ENCODE measurements at places on chromosomes 1 and 21. TPM values are rescaled to one million over a fixed set of nuclear protein-coding genes. Genes with fewer than 3 reads are reported as not detected.

DNA sequence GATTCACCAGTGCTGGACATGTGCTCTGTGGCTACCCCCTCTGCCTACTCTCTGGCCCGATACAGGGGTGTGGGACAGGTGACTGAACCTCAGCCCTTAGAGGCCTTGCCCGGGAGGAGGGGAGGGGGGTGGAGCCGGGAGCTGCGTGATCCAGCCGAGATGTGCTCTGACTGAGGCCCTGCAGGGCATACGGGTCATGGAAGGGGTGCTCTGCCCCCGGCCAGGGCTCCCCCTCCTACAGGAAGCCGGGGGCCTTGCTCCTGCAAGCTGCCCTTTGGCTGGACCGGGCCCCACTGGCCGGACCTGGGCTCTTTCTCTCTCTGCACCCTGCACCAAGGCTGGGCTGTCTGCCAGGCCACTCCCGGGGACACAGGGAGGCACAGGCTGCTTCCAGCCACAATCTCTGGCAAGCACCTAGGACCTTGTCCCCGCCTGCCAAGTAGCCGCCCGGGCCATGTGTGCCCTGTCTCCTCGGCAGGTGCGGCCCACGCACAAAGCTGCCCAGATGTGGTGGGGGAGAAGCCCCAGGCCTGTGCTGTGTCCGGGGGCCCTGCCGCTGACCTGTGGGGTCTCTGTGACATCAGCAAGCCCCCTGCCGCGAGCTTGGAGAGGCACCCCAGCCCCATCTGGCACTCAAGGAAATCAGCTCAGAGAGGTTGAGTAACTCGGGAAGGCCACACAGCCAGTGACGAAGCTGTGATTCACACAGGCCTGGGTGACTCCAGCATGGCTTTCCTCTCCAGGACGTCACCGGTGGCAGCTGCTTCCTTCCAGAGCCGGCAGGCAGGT, 1.5 kb downstream of the SCNN1D start:
- no peak for DNase-seq

- DNase-seq, result no peak
Observed at GRCh38 chr1:203558064-203558760, 64.3 kb downstream of the OPTC start.

Gene DMRTA2
- polyA plus RNA-seq, result 0.32 TPM

- DNase-seq, result no peak
Observed at GRCh38 chr1:43849670-43850069, 83.9 kb upstream of the ARTN start.

Gene NUP210L
- polyA plus RNA-seq, result not detected

- no peak for DNase-seq
Observed at GRCh38 chr1:22490309-22490708, 38.7 kb downstream of the ZBTB40 start.

Gene ARHGEF2
- 192 TPM for polyA plus RNA-seq

DNA sequence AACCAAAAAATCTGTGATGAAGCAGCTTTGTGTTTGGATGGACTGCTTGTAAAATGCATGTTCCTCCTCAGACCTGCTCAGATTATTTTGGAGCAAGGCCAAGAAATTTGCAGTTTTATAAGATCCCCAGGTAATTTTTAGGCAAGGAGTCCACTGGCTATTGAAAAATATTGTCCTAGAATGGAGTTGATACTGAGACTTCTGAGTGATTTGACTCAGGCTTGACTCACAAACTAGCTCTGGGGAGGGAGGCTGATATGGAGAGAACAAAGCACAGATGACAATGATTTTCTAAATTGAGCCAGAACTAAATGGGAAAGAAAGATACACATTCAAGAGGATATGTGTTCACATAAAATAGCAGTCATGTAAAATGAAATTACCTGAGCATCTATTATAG, 36.7 kb downstream of the AGL start:
- DNase-seq, result no peak

Gene XCL1
- polyA plus RNA-seq, result not detected

GRCh38 chr1:184860985-184861754, 106.5 kb upstream of the EDEM3 start:
- no peak for DNase-seq

DNA sequence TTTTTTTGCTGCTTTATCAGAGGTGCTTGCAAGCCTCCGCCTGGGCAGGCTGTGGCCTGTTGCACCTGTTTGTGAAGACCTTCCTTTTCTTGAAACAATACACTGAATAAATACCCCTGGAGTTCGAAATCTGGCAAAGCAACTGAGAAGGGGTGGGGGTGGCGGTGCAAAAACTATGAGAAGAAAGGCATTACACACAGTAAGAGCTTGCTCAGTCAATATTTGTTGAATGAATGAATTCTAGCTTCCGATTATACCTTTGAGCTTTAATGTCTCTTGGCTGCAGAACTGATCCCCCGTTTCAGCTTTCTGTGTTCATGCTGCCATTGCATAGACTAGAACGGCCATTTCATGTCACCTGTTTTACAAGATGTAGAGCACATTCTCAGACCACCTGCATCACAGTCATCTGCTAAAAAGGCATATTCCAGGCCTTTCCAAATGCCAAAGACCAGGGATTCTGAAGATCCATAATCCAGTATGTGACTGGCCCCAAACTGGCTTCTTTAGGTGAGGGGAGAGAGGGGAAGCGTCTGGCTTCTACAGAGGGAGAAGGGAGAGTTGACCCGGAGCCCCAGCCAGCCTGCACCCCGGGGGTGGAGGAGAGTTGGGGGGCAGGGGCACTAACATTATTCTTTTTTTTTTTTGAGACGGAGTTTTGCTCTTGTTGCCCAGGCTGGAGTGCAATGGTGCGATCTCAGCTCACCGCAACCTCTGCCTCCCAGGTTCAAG, 111.5 kb downstream of the ETS2 start:
- no peak for DNase-seq

DNA sequence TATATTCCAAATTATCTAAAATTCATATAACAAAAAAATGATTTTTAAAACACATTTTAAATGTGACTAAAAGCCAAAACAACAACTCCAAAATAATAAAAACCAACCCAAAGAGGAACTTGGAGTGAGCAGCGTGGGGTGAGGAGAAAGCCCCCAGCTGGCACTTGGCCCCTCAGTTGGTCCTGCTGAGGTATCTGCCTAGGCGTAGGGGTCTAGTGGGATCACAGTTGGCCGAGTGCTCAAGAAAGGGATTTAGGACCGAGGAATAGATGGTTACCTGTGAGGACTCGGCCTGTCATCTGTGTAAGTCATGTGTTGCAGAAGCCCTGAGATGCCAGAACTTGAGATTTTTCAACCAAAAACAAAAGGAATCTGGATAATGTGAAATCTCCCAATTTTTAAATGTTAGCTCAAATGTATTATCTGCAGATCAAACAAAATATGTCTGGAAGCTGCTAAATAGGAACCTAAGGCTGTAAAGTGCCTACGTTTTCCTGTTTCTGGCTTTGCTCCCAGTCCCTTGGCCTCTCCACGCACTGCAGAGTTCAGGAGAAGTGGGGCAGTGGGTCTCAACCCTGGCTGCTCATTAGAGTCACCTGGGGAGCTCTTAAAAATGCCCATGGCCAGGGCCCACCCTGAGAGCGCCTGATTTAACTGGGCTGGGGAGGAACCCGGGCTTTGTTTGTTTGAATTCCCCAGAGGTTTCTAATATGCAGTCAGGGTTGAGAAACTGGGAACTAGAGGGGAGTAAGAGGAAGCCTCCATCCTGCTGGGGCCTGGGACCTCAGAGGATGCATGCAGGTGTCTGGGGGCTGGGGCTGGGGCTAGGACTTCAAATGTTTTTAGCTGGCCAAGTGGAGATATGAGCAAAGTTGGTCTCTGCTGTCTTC, 38.5 kb upstream of the LDLRAP1 start:
- DNase-seq, result no peak

DNA sequence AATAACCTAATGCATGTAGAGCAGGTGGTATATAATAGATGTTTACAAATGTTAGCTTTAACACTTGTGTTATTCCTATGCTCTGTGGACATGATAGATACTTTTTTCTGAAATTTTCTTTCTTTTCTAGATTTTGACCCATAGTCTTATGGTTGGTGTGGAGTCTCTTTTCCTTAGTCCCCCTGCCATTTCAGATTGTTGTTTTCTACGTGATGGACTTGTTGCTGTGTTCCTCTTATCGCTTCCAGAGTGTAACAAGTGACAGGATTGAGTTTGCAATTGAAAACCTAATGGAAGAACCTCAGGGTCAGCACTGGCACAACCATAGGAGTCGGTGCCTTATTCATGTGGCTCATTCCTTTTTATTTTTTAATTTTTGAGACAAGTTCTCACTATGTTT, 136.4 kb downstream of the HHAT start:
- DNase-seq, result no peak

DNA sequence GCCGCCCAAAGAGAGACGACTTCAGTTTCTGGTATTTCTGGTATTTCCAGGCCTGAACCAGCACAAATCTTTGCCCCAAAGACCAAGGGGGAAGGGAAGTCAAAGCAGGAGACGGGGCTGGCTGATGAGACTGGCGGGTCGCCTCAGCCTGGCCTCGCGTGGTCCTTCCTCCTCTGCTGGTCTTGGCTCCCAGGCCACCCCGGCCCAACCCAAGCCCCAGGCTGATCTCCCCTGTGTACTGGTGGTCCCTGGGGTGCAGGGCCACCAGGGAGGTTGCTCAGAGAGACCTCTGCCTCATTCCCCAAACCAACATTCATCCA, 19.9 kb downstream of the WNT4 start:
- no peak for DNase-seq

DNA sequence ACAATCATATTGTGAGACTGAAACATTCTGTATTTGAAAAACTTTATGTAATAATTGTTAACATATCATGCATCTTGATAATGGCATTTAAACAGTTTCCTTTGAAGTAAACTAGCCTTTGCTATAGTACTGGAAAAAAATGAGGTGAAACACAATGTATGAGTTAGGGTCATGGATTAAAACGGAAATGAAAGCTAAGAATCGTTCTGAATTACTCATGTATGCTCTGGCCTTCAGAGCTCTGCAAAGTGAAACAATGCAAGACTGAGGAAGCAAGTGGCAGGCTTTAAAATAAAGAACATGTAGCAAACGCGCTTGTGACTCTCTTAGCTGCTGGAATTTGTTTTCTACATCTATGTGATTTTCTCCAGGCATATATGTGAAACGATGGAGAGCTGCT, 317.1 kb downstream of the DPYD start:
- peak; percentile 16 for DNase-seq

GRCh38 chr21:20720623-20721022, 277.6 kb upstream of the NCAM2 start:
- no peak for DNase-seq

Gene ASAP3
- polyA plus RNA-seq, result 57.1 TPM

Gene S100A3
- polyA plus RNA-seq, result 1.2 TPM
